GM12865 (cell line): ENCODE measurements at places on chromosomes 7 and 10.
A peak's percentile ranks its signal among the peaks of the same experiment; 100 is the strongest.

- no peak for DNase-seq
Measured at GRCh38 chr10:24292304-24293293, 83.7 kb downstream of the KIAA1217 start.

- DNase-seq: no peak
Measured at GRCh38 chr7:157411580-157411979, 74.8 kb downstream of the DNAJB6 start.

DNA sequence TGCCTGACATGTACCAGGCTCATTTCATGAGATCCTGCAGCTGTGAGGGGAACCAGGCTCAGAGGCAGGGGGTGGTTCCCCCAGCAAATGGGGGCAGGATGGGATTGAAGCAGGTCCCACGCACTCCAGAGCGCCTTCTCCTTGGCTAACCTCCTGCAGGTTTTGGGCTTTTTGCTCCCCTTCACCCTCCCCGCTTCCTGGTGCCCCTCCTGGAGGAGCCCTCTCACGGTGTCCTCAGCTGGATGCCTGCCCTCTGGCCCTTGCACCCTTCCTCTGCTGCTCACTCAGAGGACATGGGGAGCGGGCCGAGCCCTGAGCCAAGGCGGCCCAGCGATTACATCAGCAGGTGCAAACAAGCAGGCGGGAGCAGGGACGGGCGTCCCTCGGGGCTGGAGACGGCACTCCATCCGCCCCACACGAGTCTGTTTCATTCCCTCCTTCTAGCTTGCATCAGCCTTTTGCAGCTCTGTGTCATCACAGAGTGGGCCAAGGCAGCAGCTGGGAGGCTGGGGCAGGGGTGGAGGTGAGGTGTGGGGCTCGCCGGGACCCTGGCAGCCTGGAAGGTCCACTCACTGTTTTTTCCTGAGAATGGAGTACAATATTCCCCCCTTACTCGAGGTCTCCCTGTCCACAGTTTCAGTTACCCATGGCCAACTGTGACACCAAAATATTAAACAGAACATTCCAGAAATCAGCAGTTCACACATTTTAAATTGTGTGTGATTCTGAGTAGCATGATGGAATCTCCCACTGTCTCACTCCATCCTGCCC lies 52.7 kb upstream of the SLC29A3 start:
- DNase-seq: no peak

- DNase-seq: no peak
Measured at GRCh38 chr7:111743244-111743847, 181.1 kb upstream of the IMMP2L start.

GRCh38 chr7:55517936-55518689 lies 54.2 kb downstream of the VOPP1 start:
- DNase-seq: no peak

DNA sequence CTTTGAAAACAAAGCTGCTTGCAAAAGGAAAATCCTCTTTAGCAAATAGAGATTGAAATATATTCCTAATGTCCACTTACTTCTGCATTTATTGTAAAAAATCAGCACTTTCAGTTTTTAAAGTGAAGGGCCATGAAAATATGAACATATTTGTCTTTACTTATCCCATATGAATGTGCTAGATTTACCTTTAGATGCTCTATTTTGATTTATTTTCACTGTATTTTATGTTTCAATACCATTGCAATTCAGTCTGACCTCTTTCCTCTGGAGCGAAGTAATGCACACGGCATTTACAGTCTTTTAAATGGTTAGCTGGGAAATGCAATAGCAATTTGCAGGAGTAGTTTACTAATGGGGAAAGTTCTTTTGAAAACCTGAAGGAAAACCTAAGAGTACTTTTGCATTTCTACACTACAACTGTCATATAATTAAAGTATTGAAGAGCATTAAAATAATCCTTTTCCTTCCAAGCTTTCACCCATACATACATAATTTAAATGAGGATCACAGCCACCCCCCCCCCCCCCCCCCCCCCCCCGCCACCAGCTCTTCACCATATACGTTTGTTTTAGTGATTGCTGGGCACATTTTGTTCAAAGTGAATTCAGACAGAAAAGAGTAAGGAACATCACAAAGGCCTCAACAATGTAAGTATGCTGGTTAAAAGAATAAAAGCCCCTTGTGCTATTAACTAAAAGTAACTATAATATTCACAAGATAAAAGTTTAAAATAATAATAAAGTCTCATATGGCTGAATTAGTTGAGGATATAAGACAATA lies 3.5 kb downstream of the SKIDA1 start:
- no peak for DNase-seq

- no peak for DNase-seq
Measured at GRCh38 chr10:36116731-36117130, 474.6 kb upstream of the FZD8 start.

DNA sequence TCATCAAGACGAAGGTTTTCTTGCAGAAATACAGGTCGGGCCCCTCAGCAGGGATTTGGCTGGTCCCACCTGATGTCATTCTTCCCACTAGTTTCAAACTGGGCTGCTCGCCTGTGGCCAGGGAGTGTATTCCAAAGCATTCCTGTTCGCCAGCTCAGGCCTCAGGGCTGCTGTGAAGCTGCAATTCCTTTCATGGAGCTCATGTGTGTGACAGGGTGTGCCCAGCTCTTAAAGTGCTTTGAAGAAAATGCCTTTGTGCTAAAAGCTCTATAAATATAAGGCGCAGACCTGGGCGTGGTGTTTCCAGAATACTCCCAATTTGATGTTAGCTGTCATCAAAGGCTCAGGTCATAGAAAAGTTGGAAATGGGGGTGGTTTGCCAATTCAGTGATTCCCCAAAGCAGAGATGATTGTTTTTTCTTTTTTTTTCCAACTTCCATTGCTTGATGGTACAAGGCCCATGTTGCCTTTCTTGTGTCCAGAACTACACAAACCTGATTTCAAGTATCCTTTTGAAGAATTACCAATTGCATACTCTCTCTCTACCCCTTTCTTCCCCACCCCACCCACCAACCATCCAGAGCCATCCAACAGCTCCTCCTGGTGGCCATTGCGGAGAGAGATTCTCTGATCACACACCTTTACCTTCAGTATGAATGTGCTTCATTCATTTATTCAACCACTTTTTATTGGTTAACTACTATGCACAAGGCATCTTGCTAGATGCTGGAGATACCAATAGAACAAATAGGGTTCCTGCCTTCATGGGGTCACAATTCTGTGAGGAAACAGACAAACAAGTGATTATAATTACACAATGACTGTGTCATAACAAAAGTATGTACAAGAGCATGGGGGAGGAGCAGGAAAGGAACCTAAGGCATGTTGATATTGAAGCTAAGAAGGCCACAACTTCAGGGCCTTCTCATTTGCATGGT lies 297.3 kb upstream of the LYZL1 start:
- DNase-seq: peak; percentile 35
